ENCODE measurements at places on chromosomes 6 and 20.

DNA sequence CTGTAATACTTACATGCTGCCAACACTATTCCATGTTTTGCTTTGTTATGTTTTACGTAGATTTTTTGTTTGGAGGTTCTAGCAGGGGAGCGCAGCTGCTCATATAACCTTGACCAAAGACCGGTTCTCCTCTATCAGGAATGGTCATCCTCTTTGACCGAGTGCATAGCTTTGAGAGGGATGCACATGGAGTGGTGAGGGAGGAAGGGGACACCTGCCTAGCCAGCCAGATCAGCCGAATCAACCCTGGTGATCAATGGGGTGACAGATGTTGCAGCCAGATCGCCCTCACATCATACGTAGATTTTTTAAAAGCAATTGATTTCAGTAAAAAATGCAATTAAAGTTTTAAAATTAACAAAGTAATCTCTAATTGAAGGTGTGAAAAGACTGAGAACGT lies 6.3 kb downstream of the DSTN start:
- DNase-seq: no peak

DNA sequence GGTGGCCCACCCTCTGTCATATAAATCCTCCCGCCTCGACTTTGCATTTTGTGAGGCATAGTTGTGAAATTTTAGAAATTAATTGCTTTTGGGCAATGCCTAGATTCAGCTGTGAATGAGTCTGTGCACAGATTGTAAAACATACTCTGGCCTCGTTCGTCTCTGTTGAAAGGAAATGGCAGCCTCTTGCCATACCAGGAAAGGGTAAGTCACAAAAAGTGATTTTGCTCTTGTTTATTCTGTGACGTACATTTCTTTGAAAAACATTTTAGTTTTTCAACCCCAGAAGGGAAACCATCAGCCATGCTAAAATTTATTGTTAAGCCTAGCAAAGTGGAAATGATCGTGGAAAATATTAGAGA lies 15.3 kb upstream of the EXOC2 start:
- no peak for DNase-seq

GRCh38 chr6:97630604-97631003 lies 347.6 kb upstream of the MMS22L start:
- DNase-seq: peak; percentile 37

GRCh38 chr20:60294632-60295031 lies 336.4 kb downstream of the CDH26 start:
- no peak for DNase-seq

DNA sequence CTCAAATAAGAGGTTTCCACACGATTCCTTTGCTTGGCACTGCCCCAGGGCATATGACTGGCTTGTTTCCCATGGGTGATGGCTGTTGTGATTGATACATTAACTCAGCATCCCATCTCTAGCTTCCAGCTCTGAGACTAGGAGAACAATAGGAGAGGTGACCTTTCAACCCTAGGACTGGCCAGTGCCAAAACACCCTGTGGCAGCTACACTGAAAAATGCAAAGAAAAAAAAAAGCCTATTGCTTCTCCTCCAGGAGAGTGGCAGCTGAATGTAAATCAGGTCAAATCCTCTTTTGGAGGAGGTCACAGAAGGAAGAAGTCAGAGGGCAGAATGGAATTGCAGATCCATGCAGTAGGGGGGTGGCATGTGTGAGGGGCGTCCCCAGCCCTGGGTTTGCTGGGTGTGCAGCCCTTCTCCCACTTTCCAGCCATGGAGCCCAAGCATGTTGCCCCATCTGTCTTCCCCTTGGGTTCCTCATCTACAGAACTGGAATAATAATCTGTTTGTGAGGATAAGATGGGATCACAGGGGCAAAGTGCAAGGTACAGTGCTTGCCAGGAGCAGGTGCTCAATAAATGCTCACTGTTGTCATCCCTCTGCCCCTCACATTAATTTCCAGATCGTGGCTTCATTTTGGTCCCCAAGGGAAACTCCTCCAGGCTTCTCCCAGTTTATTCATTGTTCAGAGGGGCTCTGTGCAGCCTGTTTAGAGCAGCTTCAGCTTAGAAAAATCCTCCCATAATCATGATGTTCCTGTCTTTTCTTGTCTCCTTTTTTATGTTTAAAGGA lies 245.0 kb upstream of the RIN2 start:
- DNase-seq: no peak

All from GM03348 (cell line).